ENCODE measurements at places on chromosomes 13 and 19.

DNA sequence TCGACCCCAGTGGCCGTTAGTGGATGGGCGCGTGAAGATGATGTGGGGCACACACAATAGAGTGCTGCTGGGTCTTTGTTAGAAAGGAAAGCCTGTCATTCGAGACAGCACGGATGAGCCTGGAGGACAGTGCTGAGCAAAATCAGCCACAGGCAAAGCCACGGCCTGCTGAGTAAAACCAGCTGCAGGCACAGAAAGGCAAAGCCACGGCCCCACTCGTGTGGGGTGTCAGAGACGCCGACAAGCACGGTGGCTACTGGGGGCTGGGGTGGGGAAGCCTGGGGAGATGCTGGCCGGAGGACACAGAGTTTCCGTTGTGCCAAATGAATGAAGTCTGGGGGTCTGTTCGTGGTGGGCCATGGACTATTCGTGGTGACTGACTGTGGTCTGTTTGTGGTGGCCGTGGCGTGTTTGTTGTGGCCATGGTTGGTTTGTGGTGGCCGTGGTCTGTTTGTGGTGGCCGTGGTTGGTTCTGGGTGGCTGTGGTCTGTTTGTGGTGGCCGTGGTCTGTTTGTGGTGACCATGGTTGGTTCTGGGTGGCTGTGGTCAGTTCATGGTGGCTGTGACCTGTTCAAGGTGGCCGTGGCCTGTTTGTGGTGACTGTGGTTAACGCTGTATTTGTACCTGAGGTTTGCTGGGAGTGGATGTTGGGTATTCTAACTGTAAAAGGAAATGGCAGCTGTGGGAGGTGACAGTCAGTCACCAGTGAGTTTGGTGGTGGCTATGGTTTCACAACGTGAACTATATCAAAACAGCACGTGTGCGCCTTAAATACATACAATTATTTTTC is 36.3 kb downstream of the MCF2L start:
- DNase-seq, result no peak

DNA sequence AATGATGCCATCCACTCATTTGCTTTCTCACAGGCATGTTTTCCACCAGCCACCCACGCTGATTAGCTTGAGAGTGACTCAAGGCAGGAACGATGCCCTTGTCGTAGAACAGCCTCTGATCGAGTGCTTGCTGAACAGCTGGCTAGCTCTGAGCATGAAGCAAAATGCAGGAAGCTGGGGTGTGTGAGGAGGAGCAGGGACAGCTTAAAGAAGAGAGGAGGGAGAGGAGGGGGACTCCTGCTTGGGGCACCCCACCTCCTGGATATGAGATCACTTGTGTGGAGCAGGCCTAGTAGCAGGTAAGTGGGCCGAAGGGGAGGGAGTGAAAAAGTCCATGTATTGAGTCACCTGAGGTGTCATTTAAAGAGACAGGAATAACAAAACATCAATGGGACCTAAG is 48.8 kb downstream of the IRS2 start:
- DNase-seq, result no peak

DNA sequence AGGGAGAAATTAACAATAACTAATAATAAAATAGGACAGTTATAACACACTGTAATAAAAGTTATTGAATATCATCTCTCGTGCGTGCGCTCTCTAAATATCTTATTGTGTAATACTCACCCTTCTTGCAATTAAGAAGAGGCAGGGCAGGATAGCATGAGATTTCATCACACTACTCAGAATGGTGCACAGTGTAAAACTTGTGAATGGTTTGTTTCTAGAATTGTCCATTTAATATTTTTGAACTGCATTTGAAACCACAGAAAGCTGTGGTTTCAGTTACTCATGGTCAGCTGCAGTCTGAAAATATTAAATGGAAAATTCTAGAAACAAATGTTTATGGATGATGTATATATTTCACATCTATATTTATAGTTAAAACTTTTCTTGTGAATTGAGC is 161.1 kb downstream of the DCT start:
- DNase-seq, result no peak

GRCh38 chr13:71240911-71241310 is 626.1 kb downstream of the DACH1 start:
- peak; percentile 61 for DNase-seq

DNA sequence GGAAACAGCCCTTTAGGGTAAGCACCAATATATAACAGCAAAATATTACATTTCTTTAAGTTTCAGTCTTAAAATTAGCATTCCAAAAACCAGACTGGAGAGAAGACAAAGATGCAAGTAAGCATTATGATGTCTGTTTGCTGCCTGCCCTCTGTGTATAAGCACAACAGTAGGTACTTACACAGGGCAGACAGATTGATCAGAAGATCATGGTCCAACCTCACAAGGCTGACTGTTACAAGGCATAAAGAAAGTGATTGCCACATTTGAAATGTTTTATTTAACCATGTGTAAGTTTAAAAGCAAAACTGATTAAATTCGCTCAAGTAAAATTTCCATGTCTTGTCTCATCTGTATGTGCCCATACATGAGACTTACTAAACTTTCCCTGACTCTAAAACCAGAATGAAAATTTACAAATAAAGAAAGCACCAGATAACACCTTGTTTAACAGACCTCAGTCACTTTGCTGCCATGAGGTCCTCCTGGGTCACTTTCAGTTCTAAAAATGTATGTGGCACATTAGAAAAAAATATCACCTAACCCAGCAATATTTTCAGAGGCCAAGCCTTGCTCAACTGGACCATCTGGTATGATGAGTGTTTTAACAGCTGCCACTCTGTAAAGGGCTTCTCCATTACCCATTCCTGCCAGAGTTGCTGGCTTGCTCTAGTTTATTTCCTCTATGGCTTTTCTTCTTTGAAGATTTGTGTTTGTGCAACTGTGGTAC is 297.0 kb downstream of the RBM26 start:
- no peak for DNase-seq

GRCh38 chr13:26716984-26717383 is 43.6 kb downstream of the GPR12 start:
- DNase-seq, result no peak

GRCh38 chr13:30735025-30735871 is at the start of gene ALOX5AP:
ALOX5AP (plus strand) TSS chr13:30735543; CDS start chr13:30735606, 63 bp downstream.
- DNase-seq, result no peak

DNA sequence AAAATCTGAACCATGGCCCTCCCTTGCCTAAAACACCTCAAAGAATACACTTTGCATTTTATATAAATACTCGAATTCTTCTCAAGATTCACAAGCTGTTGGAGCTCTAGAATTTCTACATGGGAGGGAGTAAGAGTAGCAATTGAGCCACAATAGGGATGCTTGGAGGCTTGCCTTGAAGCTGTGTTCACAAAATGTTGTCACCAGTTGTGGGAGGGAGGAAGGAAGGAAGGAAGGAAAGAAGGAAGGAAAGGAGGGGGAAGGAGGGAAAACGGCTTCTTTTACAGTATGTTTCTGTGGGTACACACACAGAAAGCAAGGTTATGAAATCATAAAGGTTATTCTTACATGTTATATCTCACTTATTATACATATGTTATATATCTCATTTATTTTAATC is 128.6 kb upstream of the PEG3 start:
- no peak for DNase-seq

DNA sequence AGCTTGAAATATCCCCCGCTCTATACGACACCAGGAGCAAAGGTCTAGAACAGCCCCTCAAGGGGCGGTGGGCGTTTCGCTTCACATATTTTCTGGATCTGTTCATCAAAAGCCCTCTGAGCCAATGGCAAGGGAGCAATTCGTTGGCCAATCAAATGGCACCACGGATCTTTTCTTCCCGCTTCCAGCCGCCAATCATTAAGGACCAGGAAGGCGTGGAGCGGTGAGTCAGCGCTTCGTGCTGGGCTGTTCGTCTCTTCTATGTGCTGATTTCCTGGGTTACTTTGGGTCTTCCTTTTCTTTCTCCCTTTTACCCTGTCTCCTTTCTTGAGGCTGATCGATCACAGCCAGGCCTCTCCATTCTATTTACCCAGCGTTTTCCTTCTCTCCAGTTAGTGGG is at the start of gene NLRP4:
NLRP4 (plus strand) TSS at position 201 of the 400 bp plus-strand sequence. CDS start 15,541 bp downstream, outside the sequence.
- DNase-seq, result no peak

DNA sequence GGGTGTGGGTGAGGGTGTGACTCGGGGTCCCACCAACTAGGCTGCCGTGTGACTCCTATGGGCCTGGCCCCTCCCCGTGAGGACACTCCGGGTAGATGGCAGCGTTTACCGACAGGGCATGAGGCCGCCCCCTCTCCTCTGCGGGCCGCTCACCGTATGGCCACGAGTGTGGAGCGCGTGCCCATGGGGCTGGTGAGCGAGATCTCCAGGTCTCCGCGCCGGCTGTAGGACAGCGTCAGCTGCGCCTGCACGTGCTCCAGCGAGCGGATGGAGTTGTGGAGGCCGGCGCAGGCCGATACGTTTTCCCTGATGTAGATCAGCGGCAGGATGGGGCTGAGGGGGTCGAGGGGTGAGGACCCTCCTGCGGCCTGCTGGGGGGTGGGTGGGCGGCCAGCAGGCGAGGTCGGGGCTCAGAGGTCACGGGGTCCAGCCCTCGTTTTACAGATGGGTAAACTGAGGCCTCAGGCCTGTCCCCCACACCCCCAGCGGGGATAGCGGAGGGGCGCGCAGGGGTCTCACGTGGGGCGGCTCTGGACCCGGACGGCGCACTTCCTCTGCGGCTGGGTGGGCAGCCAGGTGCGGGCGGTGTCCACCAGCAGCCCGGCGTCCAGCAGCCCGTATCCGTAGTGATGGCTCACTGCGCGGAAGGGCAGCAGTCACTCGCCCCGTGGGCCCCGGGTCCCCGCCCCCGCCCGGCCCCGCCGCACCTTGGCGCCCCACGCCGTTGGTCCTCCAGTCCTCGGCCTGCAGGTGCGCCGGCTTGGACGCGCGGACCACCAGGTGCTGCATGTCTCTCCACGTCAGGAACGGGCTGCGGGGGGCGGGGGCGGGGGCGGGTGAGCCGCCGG is 4.3 kb upstream of the C19orf25 start:
- no peak for DNase-seq

DNA sequence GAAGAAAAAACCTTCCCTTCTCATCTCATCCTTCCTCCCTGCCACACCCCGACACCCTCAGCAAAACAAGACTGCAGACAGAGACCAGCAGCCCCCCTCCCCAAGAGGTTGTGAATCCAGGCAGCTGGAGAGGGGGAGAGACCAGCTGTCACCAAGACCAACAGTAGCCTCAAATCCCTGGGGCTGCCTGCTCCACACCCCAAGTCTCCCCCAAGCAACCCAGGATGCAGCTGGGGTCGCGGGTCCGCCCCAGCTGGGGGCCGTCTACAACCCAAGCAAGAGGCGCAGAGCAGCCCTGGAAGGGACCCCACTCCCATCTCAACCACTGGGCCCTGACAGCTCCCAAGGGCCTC is 7.1 kb downstream of the KLF16 start:
- DNase-seq, result no peak

DNA sequence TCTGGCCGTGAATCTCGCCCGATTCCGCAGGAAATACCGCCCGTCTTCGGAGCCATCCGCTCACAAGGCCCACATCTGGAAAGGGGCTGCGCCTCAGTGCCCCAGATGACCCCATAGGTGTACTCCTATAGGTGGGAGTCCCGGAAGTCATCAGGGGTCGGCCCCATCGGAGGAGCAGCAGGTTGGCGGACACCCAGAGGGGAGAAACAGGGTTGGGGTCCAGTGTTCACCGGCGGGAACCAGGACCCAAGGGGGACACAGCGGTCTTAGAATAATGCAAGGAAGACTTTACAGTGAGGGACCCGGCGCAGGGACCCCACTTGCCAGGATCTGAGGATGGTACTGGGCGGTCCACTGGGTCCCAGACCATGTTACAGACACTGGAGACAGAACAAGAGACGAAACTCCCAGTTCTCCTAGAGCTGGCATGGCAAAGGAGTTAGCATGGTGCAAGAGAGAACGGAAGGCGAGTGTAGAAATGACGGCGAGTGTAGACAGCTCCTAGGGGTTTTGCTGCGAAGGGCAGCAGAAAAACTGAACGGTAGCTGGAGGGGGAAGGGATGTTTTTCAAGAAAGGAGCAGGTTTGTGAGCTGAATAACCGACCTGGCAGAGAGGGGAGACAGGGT is 4.2 kb upstream of the RGL3 start:
- DNase-seq, result no peak

DNA sequence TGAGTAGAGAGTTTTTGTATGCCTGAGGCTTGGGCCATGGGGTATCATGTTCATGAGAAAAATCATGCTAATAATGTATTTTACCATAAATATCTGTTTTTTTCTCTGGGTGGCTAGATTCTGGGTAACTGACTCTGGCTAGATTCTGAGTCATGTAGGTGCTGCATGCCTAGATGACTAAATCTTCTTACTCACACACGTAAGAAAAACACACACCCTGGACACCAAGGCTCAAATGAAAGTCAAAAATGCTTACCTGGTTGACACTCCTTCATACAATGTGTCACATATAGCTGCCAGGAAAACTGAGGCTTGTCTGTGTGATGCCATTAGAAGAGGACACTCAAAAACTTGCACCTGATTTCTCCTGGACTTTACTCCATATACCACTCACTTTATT is 597.4 kb upstream of the SLITRK1 start:
- peak; percentile 1 for DNase-seq

DNA sequence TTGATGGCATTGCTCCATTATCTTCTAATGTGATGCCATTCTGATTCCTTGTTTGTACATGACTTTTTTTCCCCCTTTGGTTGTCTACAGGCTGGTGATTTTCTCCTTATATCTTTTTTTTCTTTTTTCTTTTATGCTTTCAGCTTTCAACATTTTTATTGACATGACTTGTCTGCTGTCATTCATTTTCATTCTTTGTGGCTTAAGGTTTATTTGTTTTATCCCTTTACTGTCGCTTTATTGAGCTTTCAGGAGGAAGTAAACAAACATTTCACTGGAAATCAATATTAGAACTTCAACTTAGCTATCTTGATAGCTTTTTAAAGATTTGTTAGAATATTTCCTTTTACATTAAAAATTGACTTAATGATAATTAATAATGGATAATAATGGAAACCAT is 9.7 kb downstream of the ITM2B start:
- no peak for DNase-seq

DNA sequence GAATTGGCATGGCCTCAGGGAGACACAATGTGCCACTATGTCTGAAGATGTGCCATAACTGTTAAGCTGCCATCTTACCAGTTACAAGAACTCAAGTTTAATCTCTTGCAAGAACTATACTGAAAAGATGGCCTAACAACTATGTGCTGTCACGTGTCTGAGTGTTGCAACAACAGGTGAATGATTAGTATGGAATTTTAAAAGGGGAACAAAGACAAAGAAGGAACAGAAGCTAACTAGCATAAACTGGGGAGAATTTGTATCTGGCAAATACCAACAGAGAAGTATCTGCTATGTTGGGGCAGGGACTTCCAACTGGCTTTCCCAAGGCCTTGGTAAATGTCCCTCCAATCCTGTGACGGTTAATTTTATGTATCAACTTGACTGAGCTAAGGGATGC is 11.5 kb upstream of the ACOD1 start:
- DNase-seq, result peak; percentile 23

- no peak for DNase-seq
Measured at GRCh38 chr19:1365319-1366269, 18.1 kb upstream of the NDUFS7 start.

DNA sequence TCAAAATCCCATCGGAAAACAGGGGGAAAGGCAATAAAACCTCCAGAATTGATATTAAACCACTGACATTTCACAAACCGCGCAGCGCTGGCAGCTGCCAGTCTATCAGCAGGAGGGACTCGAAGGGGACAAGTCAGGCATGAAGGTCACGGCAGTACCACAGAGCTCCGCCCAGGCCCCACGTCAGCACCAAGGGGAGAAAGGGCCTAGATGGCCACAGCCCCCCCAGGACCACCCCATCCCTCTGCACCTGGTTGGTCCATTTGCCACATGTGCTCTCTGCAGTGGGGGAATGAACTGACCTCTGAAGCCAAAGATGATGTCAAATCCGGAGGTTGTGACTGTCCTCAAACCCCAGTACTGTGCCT is 9.5 kb upstream of the VSTM2B start:
- DNase-seq, result no peak

- DNase-seq, result no peak
Measured at GRCh38 chr19:5514001-5514400, 53.8 kb downstream of the TINCR start.

All from fibroblast of pulmonary artery (primary cell).